Osteoblast (primary cell): ENCODE measurements at places on chromosomes 3 and 15. TPM values are rescaled to one million over a fixed set of nuclear protein-coding genes. Genes with fewer than 3 reads are reported as not detected.

The GLCE gene
- total RNA-seq, result 14.8 and 17.7 TPM in 2 replicates

The GDPGP1 gene
- 8.0 and 9.7 TPM in 2 replicates for total RNA-seq

The OXNAD1 gene
- total RNA-seq, result 11.2 and 11.9 TPM in 2 replicates

The FBXL2 gene
- total RNA-seq, result 23.2 and 23.6 TPM in 2 replicates

The RBP2 gene
- total RNA-seq, result not detected in 2 replicates

The C15orf39 gene
- 4.7 and 6.5 TPM in 2 replicates for total RNA-seq

The CCR3 gene
- total RNA-seq, result not detected in 2 replicates

The CEMIP gene
- total RNA-seq, result 579 and 687 TPM in 2 replicates

The UTS2B gene
- total RNA-seq, result 0.59 and 1.1 TPM in 2 replicates

The MAP6D1 gene
- total RNA-seq, result 0.59 and 2.2 TPM in 2 replicates

The CHST14 gene
- total RNA-seq, result 13.4 and 13.6 TPM in 2 replicates
